G401 (cell line): ENCODE measurements at places on chromosomes 4 and X. TPM values are rescaled to one million over a fixed set of nuclear protein-coding genes. Genes with fewer than 3 reads are reported as not detected.

Gene HELT
- total RNA-seq, result not detected in 2 replicates

DNA sequence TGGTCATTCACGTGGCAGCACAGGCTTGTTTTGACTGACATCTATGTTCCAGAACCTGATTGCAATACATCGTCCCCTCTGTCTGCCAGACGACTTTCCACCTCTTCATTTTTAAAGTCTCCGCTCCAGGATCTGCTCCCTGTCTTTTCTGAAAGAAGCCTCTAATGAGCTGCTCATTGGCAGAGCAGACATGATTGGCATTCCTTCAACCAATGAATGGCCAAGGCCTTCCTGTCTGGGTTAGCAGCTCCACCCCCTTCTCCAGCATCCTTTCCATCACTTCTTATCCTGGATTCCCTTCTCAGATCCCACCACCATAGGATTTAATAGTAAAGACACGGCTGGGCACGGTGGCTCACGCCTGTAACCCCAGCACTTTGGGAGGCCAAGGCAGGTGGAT lies 202.7 kb upstream of the KLF3 start:
- no peak for DNase-seq

- no peak for DNase-seq
These were observed 10.1 kb downstream of the SCARB2 start for GRCh38 chr4:76203541-76203940.

- no peak for DNase-seq
These were observed 41.0 kb upstream of the MAB21L2 start for GRCh38 chr4:150540959-150541360.

Gene NLRP2B
- total RNA-seq, result not detected in 2 replicates

- DNase-seq, result peak; percentile 82
These were observed 30.3 kb downstream of the STPG2 start for GRCh38 chr4:98113012-98113411.

Gene PLRG1
- total RNA-seq, result 47.5 and 121 TPM in 2 replicates

GRCh38 chrX:10971176-10971575 lies 140.0 kb upstream of the HCCS start:
- no peak for DNase-seq

DNA sequence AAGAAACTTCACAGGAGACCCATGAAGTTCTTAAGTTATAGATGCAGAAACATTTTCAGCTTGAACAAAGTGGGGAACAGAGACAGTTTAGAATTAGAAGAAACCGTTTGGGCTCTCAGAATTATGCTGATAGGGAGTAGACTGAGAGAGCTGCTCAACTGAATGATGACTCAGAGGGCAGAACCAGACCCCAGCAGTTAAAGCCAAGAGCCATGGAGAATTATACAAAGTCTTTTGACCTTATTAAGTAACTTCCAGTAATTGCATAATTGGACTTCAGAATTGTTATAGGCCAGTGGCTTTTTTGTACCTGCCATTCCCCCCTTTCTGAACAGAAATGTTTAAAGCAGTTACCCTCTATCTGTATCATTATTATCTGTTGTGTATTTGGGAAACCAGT lies 642.1 kb downstream of the CCSER1 start:
- no peak for DNase-seq

DNA sequence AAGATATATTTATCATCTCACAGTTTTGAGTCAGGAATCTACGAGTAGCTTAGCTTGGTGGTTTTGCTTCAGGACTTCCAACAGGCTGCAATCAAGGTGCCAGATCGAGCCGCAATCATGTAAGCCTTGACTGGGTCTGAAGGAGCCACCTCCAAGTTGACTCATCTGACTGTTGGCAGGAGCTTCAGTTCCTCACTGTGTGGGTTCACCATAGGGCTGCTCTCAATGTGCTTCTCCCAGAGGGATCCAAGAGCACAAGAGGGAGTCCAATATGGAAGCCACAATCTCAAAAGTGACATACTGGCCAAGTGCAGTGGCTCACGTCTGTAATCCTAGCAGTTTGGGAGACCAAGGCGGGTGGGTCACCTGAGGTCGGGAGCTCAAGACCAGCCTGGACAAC lies 26.5 kb downstream of the DCHS2 start:
- no peak for DNase-seq

Gene FAM53A
- total RNA-seq, result 4.0 and 24.1 TPM in 2 replicates

Gene TMEM31
- not detected in 2 replicates for total RNA-seq

DNA sequence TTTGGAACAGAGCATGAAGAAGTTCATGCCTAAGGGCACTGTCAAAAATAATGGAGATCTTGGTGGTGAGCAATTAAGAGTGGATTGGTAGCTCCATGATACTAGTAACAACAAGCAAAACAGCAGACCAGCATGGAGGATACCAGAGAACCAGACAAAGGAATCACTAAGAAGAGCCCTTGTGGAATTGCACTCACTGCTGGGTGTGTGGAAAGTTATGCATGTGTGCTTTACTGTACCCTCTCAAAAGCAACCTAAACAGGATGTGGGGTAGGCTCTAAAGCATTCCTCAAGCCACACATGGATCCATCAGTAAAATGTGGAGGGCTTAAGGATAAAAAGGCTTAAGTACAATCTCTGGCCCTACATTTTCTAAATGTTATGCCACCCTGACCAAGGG lies 69.5 kb downstream of the AR start:
- no peak for DNase-seq

Gene SLC10A4
- total RNA-seq, result not detected in 2 replicates

DNA sequence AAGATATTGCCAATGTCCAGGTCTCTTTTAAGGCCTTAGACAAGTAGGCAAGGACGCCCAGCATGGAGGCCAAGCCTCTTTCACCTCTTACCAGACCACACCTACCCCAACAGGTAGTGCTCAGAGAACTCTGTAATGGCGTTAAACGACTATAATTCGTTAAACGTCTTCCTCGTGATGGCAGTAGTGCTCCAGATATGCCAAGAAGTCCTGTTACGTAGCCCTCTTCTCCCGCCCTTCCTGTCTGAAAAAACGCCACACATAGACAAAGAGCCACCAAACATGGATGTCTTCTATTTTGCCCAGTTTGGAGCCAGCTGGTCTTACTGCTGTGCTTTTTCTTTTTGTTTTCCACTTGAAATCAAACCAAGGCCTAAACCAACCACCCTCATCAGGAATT lies 190.7 kb downstream of the OR13H1 start:
- DNase-seq, result no peak

Gene PAGE2B
- not detected in 2 replicates for total RNA-seq

GRCh38 chr4:108036213-108036612 lies 46.5 kb downstream of the HADH start:
- no peak for DNase-seq

GRCh38 chr4:147160908-147161513 lies 215.3 kb upstream of the TTC29 start:
- DNase-seq, result peak; percentile 37

DNA sequence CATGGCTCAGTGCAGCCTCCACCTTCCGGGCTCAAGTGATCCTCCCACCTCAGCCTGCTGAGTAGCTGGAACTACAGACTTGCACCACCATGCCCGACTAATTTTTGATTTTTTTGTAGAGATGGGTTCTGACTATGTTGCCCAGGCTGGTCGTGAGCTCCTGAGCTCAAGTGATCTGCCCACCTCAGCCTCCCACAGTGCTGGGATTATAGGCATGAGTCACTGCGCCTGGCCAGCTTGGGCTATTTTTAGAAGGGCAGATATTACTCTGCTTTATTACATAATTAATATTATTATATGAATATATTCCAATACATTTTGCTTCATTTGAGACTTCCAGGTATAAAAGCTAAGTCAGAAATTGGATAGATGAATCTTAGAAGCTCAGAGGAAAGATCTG lies 143.7 kb upstream of the ANK2 start:
- DNase-seq, result no peak

DNA sequence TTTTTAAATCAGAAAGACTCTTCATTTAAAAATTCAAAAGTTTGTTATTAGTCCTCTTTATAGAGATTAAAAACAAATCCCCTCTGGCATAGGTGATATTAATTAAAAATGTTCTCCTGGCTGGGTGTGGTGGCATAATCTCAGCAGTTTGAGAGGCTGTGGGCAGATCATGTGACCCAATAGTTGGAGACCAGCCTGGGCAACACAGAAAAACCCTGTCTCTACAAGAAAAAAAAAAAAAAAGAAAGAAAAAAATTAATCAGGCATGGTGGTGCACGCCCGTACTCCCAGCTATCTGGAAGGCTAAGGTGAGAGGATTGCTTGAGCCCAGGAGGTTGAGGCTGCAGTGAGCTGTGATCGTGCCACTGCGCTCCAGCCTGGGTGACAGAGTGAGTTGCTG lies 38.9 kb downstream of the RASGEF1B start:
- DNase-seq, result no peak

- no peak for DNase-seq
These were observed 331.2 kb downstream of the PAPSS1 start for GRCh38 chr4:107388736-107389274.

DNA sequence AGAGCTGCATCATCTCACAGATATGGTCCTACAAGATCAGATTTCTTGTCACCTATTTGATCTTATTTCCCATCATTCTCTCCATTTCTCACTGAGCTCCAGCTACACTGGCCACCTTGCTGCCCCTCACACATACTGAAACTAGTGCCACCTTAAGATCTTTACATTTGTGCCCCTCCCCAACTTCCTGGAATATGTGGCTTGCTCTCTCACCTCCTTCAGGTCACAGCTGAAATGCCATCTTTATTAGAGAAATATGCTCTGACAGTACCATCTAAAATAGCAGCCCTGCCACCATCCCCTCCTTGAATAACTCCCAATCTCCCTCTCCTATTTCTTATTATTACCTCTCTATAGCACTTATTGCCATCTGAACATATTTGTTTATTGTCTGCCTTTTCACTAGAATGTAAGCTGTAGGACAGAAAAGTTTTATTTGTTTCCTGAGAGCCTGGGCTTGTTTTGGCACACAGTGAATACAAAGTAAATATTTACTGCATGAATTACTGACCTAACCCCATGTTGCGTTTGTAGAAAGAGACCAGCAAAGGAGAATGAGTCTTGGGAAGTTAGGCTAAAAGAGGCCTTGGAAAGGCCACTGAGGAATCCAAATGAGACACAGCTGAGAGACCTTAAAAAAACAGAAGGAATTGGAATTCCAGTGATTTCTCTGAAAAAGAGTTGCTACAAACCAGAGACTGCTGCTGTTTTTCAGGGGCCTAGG lies 22.7 kb downstream of the DYNLT3 start:
- DNase-seq, result no peak

Gene IL13RA1
- 25.0 and 29.7 TPM in 2 replicates for total RNA-seq

DNA sequence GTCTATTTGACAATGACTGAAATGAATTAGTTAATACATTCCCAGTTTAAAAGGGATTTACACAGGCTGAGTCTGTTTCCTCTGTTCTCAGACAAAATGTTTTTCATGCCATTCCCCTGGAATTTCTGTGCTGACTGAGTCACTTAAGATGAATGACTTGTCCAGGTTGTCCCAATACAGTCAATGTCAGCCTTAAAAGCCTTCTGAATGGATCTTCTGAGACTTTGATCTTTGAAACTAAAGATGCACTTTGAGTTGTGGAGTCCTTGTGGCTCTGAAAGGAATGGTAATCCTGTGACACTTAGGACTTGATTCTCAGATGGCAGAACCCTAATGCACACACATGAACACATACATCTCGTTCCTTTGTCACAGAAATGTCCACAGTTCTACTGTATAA lies 622.2 kb upstream of the GRID2 start:
- DNase-seq, result no peak

Gene LPAR4
- not detected in 2 replicates for total RNA-seq

GRCh38 chr4:44869222-44869882 lies 143.0 kb upstream of the GNPDA2 start:
- peak; percentile 3 for DNase-seq

- DNase-seq, result no peak
These were observed 205.7 kb downstream of the FAT4 start for GRCh38 chr4:125520258-125520990.

Gene LRAT
- not detected in 2 replicates for total RNA-seq

Gene GAGE1
- not detected in 2 replicates for total RNA-seq

DNA sequence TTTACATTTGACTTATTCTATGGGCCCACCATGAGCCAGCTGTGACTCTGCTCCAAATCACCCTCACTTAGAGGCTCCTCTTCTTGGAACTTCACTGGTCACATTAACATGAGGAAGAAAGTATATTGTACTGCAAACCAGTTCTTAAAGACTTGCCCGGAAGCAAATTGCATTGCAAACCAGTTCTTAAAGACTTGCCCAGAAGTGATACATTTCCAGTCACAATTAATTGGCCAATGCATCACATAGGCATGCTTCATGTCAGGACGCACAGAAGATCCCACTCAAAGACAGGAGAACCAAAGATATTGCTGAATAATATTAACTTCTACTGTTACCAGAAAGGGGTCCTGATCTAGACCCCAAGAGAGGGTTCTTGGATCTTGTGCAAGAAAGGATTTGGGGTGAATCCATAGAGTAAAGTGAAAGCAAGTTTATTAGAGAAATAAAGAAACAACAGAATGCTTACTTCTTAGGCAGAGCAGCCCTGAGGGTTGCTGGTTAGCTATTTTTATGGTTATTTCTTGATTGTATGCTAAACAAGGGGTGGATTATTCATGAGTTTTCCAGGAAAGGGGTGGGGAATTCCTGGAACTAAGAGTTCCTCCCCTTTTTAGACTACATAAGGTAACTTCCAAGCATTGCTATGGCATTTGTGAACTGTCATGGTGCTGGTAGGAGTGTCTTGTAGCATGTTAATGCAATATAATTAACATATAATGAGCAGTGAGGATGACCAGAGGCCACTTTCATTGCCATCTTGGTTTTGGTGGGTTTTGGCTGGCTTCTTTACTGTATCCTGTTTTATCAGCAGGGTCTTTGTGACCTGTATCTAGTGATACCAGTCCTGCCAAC lies 54.6 kb upstream of the HCCS start:
- DNase-seq, result no peak

DNA sequence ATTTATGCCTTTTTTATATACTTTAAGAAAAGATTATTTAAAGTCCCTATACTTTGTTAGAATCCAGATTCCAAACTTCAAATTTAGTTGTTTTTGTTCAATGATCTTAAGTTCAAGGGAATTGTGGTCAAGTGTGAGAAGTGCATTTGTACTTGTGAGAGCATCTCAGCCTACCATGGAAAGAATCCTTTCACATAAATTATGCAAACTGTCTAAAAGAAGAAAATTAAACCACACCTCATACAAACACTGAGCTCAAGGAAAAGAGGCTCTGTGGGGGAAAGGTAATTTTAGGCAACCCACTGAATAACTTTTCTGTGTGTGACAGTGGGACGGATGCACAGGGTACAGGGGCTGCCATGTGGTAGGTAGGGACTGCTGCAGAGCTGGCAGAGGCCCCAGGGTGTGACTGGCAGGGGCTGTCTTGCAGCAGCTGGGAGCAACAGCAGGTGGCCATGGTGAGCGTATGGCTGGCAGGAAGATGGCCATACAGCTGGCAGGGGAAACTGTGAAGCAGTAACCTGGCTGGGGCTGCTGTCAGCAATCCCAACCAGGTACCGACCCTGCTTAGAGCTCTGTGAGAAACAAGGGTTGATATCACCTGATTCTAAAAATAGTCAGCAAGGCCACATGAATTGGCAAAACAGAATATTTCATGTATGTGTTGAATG lies 130.6 kb downstream of the UGT8 start:
- DNase-seq, result peak; percentile 79

- DNase-seq, result no peak
These were observed 11.6 kb downstream of the PDZD4 start for GRCh38 chrX:153818571-153819383.

Gene HERC6
- total RNA-seq, result 5.5 and 6.5 TPM in 2 replicates

Gene TMPRSS11D
- not detected in 2 replicates for total RNA-seq

Gene MTMR8
- 2.1 TPM in 1 of 2 replicates, not detected in the other for total RNA-seq
